ENCODE measurements at places on chromosomes 1 and 21. TPM values are rescaled to one million over a fixed set of nuclear protein-coding genes. Genes with fewer than 3 reads are reported as not detected.
A peak's percentile ranks its signal among the peaks of the same experiment; 100 is the strongest.

Gene NBPF4
- not detected for total RNA-seq

Gene KDF1
- not detected for total RNA-seq

Gene ACTN2
- 522 TPM for total RNA-seq

GRCh38 chr1:20666146-20666545 lies 5.0 kb upstream of the DDOST start:
- H3K27me3 ChIP-seq, result no peaks in the 10 kb centered on the region
- DNase-seq, result peak; percentile 41
- H3K27ac ChIP-seq, result peak overlapping the region; percentile 13
- no peak overlapping the region for H3K4me3 ChIP-seq

DNA sequence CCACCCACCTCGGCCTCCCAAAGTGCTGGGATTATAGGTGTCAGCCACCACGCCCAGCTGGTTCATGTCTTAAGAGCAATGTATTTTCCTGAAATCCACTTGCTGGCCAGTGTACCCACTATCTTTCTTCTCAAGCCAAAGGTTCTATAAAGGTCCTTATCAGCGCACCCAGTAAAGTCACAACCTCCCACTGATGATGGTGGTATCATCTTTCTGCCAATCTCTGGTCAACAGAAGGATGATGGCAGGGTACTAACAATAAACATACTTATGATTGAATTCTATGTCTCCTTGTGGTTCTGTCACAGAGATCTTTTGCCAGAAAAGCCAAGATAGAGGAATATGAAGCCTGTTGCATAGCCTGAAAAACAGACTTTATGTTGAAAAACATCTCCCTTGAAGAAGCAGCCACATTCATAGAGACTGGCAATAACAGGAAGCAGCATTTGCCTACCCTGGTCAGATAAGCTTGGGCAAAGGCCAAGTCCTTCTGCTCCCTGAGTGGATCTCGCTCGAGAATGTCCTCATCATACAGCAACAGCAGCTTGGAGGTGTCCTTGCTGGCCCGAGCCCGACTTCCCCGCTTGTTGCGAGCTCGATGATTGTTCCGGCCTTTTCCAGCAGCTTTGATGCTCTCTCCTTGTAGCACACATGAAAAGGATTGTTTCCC lies 73.0 kb downstream of the DAP3 start:
- no peak overlapping the region for H3K4me3 ChIP-seq
- no peak overlapping the region for H3K27ac ChIP-seq
- H3K27me3 ChIP-seq, result no peaks in the 10 kb centered on the region

- H3K4me1 ChIP-seq, result no peaks in the 10 kb centered on the region
- H3K27me3 ChIP-seq, result no peaks in the 10 kb centered on the region
- H3K36me3 ChIP-seq, result no peaks in the 10 kb centered on the region
These were observed 611.5 kb upstream of the RGS18 start for GRCh38 chr1:191546803-191547202.

- H3K27me3 ChIP-seq, result peaks cover 12% of the 10 kb centered on the region
- no peak overlapping the region for H3K27ac ChIP-seq
- peaks cover 6% of the 10 kb centered on the region for H3K4me1 ChIP-seq
- no peaks in the 10 kb centered on the region for H3K36me3 ChIP-seq
These were observed 69.2 kb downstream of the SETD4 start for GRCh38 chr21:35991131-35991530.

DNA sequence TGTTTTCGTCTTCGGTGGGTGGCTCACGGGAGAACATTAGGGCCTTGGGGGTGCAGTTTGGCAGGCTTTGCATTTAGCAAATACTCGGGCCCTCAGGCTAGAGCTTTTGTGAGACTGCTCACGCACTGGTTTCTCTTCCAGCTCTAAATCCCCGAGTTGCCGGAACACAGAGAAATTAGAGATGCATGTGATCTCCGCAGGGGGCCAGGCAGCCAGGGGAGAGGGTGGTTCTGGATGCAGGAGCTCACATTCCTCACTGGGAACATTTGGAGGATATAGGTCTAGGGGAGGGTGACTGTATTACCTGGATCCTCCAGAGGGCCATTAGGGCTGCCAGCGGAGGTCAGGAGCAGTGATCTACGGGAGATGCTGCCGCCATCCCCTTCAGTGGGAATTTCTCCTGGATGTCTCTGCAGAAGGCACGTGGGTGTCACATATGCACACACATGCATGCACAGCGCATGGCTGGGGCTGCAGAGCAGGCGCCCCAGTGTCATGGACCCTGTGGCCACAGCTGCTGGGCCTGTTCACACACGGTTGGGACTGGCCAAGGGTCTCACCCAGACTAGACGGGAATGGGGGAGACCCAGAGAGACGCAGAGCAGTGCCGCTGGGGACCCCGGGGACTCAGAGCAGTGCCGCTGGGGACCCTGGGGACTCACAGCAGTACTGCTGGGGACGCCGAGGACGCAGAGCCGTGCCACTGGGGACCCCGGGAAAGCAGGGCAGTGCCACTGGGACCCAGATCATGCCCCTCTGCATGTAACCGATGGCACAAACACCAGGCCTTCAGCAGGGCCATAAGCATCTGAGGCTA lies 258.7 kb downstream of the CAMTA1 start:
- DNase-seq, result no peak
- peaks cover 16% of the 10 kb centered on the region for H3K27me3 ChIP-seq
- H3K27ac ChIP-seq, result no peak overlapping the region
- peaks cover 10% of the 10 kb centered on the region for H3K4me1 ChIP-seq
- no peaks in the 10 kb centered on the region for H3K36me3 ChIP-seq

DNA sequence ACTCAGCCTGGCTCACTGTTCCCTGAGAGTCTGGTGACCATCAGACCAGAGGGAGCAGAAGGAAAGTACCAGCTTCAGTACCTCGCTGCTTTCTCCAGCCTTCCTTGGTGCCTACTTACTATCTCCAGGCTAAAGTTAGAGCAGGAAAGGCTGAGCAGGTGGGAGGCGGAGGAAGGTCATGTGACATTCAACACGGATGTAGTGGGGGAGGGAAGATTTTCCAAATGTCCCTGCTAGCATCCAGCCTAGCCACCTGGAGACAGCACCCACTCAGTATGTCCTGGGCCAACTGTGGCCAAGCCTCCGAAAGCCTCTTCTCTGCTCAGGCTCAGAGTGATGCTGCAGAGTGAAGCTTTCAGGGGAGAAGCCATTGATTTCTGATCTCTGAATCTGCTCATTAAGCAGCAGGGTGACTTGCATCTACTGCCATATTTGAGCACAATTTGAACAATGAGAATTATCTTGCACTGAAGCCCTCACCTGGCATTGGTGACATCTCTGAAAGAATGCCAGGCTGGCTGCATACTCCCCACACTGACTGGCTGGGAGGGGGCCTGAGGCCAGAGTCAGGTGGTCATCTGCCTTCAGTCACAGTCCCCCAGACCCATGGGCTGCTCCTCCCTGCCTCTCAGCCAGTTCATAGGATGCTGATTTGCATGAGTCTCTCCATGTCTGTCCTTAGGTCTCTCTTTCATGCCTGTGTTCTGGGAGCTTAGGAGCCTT lies 86.2 kb downstream of the KCND3 start:
- H3K27ac ChIP-seq, result no peak overlapping the region
- peaks cover 15% of the 10 kb centered on the region for H3K27me3 ChIP-seq
- peaks cover 27% of the 10 kb centered on the region for H3K4me1 ChIP-seq
- H3K4me3 ChIP-seq, result no peak overlapping the region
- DNase-seq, result no peak

Data from muscle of leg (tissue), 16 donors.